Right lung (tissue), 10 donors: ENCODE measurements at places on chromosomes 3 and 15. TPM values are rescaled to one million over a fixed set of nuclear protein-coding genes. Genes with fewer than 3 reads are reported as not detected.

EAF2 gene
- polyA plus RNA-seq: 4.6 TPM

HYAL2 gene
- 113 TPM for polyA plus RNA-seq

- DNase-seq: no peak
Observed at GRCh38 chr3:160454995-160455394, 5.4 kb upstream of the TRIM59 start.

DNA sequence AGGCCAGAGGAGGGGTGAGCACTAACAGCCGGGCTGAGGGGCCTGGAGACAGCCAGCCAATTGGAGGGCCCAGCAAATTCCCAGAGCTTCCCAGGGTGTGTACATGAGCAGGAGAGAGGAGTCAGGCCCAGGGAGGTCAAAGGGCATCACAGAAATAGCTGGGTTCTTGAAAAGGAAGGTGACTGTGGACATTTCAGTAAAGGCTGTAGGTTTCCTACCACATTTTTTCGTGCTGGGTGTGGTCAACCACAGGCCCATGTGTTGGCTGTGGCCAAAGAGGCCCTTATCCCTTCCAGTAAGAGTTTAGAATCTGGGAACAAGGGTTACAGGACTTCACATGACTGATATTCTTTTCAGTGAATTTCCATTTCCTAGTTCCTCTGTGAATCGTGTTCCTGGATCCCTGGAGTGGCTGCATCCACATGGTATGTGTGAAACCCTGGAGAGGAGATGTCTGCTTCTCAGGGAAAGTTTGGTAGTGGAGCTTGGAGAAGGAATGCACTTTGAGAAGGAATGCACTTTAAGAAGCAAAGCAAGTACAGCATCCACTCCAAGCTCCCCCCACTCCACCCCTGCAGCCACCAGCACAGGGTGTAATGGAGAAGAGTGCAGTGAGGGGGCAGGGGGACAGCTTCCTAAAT is 73.2 kb upstream of the HEG1 start:
- DNase-seq: no peak

- DNase-seq: no peak
Observed at GRCh38 chr15:74651242-74651741, 35.7 kb downstream of the CLK3 start.
